ENCODE measurements at places on chromosomes 5 and 9. TPM values are rescaled to one million over a fixed set of nuclear protein-coding genes. Genes with fewer than 3 reads are reported as not detected.

GRCh38 chr9:14824481-14824880, 85.7 kb downstream of the FREM1 start:
- no peak for DNase-seq

DNA sequence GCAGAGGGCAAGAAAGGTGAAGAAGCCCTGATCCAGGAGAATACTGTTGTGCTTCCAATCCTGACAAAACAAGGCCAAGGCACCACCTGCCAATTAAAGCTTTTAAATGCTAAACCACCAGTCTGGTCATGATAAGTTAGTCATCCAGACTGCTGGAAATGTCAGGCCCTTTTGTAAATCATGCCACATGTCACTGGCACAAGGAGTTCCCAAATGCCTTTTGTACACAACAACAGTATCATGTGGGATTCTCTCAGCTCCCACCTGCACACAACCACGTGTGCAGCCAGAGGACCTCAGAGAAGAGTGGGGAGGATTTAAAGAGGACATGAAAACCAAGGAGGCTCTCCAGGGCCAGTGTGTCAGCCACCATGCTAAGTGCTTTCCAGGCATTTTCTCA, 99.3 kb downstream of the CDK5RAP2 start:
- no peak for DNase-seq

DNA sequence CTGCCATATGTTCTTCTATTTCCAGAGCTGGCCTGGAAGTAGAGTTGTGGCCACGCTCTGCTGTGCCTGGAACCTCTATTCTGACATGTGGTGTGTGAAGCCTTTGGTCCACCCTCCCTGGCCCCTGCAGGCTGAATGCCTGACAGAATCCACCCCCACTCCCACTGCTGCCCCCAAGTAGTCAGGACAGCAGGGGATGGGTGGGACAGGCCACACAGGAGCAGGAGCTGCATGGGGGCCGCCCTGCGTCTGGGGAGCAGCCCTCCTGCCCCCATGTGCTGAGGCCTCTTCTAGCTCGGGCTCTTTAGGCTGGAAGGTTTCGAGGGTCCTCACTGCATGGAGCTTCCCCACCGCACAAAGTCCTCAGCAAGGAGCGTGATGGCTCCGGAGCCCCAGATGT, 32.6 kb upstream of the IRX4 start:
- no peak for DNase-seq

DNA sequence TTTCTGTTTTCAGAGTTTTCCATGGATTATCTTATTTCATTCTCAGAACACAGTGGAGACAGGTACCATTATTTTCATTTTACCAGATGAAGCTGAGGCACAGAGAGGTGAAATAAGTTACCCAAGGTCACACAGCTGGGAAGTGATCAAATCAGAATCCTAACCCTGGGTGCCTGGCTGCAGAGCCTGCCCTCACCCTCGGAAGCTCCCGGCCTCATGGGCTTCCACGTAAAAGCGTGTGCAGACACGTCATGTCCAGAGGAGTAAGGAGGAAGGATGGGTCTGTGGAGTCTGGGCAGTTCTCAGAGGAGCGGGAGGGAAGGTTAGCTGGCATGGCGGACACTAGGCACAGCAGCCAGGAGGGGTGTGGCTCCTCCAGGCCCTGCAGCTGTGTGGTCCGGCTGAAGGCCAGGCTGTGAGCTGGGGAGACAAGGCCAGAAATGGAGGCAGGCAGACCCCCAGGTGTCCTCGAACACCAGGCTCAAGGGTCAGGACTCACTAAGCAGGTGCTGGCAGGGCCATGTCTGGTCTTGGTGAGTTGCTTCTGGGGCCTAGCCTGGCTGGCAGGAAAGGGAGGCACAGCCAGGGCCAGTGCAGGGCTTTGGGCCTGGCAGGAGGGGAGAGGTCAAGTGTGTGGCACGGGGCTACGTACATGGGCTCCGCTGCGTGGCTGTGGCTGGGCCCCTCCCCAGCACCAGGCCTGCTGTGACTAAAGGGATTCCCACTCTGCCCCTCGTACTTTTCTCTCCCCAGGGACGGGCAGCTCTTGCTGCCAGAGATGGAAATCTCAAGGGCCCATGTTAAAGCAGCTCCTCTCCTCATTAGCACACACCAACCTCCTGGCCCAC, 5.6 kb downstream of the TBC1D9B start:
- no peak for DNase-seq

- no peak for DNase-seq
Observed at GRCh38 chr5:108523360-108523759, 141.5 kb upstream of the FBXL17 start.

GRCh38 chr9:136222906-136223285, 18.0 kb upstream of the LHX3 start:
- no peak for DNase-seq

The IER5L gene
- 22.3 TPM for total RNA-seq

The SCAMP1 gene
- total RNA-seq, result 50.8 TPM

The MLLT3 gene
- 44.2 TPM for total RNA-seq

- DNase-seq, result no peak
Observed at GRCh38 chr9:19460243-19460642, 51.4 kb downstream of the ACER2 start.

GRCh38 chr9:27533311-27533710, 3.7 kb upstream of the MOB3B start:
- DNase-seq, result no peak

- DNase-seq, result no peak
Observed at GRCh38 chr9:31142456-31142855, 1242.0 kb upstream of the ACO1 start.

- no peak for DNase-seq
Observed at GRCh38 chr9:113386571-113387393, 10.0 kb upstream of the HDHD3 start.

Data from type B pancreatic cell (in vitro differentiated cells).